Stimulated activated CD8-positive, alpha-beta memory T cell treated with anti-CD3 and anti-CD28 coated beads, Interleukin-7, amount 100 ng/mL, for 1 hour (primary cell): ENCODE measurements at places on chromosomes 7 and 10.

DNA sequence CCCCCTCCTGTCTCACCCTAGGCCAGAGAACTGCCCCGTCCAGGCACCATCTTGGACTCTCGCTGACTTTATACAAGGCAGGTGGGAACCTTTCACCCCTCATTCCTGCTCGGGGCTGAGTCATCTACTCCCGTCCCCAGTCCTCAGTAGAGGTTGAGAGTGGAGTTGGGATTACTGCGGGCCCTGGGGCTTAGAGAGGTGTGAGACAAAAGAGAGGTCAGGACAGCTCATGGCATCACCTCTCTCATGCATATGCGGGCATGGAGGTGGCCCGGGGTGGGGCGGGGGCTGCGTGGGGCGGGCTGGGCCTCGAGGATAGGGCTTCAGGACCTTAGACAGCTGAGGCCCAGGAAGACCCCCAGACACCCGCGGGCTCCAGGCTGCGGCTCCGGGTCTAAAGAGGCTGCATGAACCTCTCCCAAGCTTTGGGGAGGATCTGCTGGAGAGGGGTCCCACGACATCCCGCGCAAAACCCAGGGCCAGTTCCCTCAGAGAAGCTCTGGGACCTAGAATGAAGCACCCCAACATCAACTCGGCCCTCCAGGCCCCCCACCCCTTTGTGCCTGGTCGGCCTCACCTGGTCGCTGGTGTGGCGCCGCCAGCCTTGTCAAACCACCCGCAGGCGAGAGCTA is 317 bp downstream of the PDZD7 start:
- no peak for DNase-seq

DNA sequence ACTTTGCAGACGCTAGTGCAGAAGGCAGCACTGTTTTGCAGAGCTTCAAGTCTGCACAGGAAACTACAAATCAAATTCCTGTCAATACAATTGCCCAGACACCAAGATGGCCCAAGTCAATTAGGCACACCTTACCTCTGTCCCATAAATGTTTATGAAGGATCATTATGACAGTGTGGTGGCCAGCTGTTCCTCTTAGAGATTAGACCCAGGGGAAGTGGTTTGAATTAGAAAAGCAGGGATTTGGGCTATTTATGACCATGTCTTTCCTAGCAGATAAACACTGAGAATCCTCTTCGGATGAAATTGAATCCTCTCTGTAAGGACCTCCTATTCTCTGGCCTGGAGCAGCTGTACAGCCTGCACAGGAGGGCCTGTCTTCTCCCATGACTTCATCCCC is 9.9 kb upstream of the NEUROG3 start:
- no peak for DNase-seq

DNA sequence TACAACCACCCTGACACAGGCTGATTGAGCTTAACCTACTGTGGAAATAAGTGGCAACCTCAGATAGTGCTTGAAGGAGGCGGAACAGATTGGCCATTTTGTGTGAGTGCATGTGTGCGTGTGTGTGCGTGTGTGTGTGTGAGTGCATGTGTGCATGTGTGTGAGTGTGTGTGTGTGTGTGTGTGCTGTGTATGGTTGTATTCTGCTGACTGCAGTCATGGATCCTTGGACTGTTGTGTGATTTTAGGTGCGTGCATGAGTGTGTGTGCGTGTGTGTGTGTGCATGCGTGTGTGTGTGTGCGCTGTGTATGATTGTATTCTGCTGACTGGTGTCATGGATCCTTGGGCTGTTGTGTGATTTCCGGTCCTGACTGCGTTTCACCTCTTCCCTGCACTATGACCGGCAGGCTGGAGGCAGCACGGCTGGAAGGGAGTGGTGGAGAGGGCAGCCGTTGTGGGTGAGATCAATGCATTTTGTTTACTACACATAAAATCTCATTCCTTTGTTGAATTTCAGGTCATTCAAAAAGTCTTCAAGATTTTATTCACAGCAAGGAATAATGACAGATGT is 6.3 kb downstream of the IQCE start:
- no peak for DNase-seq

GRCh38 chr7:40380111-40380510 is 245.3 kb downstream of the SUGCT start:
- DNase-seq = no peak

DNA sequence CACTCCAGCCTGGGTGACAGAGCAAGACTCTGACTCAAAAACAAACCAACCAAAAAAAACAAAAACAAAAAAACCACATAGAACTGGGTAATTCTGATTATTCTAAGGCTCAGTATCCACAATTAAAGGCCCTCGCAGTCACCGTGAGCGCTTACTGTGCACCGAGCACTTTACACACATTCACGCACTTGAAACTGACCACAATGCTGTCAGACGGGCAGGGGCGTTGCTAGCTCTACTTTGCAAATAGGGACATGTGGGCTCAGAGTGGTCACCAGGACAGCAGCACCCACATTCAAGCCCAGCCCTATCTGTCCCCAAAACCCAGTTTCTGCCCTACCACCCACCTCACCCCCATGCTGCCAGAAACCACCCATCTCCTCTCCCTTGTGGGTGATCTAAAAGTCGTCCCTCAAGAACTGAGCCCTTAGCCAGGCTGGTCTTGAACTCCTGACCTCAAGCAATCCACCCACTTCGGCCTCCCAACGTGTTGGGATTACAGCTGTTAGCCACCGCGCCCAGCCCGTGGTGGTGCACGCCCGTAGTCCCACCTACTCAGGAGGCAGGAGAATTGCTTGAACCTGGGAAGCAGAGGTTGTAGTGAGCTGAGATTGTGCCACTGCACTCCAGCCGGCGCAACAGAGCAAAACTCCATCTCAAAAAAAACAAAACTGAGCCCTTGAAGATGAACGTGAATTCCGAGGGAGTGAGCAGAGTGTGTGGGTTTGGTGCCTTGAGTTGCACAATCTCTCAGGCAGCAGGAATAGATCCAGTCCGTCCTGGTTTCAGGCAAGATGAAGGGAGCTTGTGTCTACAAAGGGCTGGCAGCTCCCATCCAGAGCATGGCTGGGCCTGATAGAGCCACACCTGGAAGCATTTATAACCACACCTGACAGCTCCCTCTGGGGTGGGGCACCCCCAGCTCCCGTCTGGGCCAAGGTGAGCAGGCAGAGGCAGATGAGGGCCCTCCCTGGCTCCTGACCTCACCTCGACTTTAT is 5.4 kb upstream of the HSPB1 start:
- DNase-seq = no peak

DNA sequence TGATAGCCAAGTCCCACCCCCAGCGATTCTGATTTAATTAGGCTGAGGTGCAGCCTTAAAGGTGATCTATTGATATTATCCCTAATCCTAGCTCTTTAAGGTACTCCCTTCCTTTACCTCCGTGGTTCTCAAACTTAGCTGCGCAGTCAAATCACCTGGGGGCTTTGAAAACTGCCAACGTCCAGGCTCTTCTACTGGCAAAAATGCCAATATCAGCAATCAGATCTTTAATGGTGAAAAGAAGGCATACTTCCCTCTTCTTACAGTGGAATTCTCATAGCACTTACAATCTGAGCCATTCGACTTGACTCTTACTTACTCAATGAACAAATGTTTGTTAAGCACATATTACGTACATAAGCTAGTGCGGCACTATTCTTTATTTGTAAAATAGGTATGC is 704 bp upstream of the SLC35B4 start:
- DNase-seq = no peak

GRCh38 chr10:110224992-110225391 is 17.6 kb downstream of the MXI1 start:
- DNase-seq = no peak

GRCh38 chr10:91552274-91553095 is 80.4 kb downstream of the PPP1R3C start:
- DNase-seq = no peak

DNA sequence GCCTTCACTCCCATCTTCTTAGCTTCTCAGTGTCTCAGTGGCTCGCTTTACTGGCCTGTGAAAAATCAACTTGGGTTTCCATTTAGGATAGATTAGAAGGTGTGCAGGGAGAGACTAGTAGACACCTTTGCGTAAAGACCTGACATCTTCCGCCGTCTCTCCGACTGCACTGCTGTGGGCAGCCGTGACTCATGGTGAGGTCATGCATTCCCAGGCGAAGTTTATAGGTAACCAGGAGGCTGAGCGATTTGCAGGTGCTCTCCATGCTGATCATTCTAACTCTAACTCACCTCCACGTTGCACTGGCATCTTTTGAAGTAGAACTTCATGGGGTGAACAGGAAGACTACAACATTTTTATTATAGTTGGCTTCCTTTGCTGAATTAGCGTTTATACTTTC is 68.0 kb upstream of the ZNF438 start:
- no peak for DNase-seq

DNA sequence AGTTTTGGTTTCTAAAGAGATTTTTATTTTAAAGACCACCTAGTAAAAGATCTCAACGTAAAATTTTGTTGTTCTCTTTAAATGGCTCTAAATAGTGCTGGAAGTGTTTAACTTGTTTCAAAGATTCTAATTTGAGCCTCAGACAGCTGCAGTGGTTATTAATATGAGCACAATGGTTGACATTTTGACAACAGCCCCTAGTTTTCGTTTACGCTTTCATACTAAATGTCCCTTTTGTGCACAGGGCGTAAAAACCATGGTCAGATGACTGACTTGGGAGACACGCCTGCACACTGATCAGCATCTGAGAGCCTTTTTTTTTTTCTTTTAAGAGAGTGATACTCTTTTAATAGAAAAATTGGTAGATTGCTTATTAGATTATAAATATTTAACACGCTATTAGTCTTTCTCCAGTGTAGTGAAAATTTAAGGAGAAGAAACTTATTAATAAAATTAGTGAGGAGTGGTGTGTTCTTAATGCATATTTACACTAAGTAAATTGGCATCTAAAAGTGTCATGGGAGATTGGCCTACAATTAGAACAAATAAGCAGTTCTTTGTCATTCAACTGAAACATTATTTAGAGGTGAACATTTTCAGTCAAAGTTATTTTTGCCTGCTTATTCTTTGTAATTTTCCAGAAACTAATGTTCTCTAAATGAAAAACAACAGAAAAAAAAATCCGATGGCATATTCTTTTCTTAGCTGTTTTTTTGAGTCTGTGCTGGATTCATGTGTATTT is 182.8 kb upstream of the PHYHIPL start:
- no peak for DNase-seq

DNA sequence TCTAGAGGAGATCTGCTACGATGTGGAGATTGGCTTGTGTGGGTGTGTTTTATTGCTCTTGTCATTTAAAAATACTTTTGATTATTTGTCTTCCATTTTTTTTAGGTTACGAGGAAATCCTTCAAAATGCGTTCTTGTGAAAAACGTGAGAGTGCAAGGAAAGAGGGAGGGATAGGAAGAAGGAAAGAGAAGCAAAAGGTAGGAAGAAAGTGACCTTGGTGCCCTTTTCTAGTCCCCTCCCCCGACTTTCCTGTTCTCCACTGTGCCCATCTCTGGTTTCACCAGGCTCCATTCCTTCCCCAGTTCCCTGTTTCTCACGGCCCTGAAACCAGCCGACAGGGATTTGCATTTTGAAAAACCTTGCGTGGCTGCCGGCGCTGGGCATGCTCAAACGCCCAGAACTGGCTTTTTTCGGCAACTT is 506 bp upstream of the GNAI1 start:
- no peak for DNase-seq

- DNase-seq = no peak
Measured at GRCh38 chr10:23432639-23433038, 6.2 kb upstream of the OTUD1 start.
